ENCODE measurements at places on chromosomes 7 and 10.

DNA sequence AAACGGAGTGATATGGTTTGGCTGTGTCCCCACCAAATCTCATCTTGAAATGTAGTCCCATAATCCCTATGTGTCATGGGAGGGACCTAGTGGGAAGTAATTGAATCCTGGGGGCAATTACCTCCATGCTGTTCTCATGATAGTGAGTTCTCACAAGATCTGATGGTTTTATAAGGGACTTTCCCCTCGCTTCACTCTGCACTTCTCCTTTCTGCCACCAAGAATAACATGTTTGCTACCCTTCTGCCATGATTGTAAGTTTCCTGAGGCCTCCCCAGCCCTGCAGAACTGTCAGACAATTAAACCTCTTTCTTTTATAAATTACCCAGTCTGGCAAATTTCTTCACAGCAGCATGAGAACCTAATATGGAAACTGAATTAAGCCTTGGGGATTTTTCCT is 19.1 kb downstream of the FAM3C start:
- no peak for DNase-seq

- DNase-seq: no peak
These were observed 1018.6 kb upstream of the LRRTM3 start for GRCh38 chr10:65907199-65907712.

GRCh38 chr7:78185149-78185745 is 386.7 kb downstream of the PHTF2 start:
- DNase-seq: no peak

DNA sequence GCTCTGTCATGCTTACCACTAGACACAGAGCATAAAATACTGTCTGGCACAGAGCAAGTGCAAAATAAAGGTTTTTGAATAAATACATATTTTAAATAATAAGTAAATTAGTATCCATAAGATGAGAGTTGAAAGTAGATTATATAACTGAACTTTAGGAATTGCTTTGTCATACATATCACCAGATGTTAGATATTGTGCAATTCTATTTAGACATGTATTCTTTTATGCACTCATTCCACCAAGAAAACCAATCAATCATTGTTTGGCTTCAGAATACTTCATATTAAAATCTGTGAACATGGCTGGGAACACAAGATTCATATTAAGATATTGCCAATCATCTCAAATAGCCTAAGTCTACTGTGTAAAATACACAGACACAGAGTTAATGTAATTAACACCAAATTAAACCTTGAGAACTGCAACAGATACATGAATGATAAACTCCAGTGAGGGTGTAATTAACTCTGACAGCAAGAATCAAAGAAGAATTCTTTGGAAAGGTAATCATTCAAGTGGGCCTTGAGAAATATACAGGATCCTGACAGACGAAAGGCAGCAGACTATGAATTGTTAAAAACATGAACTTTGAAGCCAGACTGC is 201.0 kb upstream of the PTN start:
- DNase-seq: no peak

GRCh38 chr7:43294080-43294630 is 181.7 kb downstream of the HECW1 start:
- no peak for DNase-seq

- no peak for DNase-seq
These were observed 151.3 kb downstream of the LRRN3 start for GRCh38 chr7:111242141-111242755.

GRCh38 chr10:84054743-84055142 is 84.6 kb upstream of the GHITM start:
- DNase-seq: no peak

GRCh38 chr7:17774716-17775288 is 165.5 kb downstream of the SNX13 start:
- no peak for DNase-seq

- peak; percentile 37 for DNase-seq
These were observed 13.7 kb upstream of the WAPL start for GRCh38 chr10:86535132-86535882.
